ENCODE measurements at places on chromosomes 16 and 17.

DNA sequence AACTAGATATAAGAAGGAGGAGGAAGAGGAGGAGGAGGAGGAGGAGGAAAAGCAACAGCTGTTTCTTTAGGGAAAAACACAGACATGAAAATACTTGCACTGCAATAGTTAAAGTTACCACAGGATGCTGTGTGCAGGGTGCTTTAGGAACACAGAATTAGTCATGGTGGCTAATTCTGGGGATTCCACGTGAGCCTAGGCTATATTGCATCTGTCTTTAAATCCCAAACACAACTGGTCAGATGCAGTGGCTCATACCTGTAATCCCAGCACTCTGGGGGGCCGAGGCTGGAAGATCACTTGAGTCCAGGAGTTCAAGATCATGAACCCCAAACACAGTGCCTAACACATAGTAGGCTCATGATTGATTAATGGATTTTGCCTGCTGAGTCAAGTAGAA lies 155.3 kb upstream of the C16orf82 start:
- DNase-seq: no peak

DNA sequence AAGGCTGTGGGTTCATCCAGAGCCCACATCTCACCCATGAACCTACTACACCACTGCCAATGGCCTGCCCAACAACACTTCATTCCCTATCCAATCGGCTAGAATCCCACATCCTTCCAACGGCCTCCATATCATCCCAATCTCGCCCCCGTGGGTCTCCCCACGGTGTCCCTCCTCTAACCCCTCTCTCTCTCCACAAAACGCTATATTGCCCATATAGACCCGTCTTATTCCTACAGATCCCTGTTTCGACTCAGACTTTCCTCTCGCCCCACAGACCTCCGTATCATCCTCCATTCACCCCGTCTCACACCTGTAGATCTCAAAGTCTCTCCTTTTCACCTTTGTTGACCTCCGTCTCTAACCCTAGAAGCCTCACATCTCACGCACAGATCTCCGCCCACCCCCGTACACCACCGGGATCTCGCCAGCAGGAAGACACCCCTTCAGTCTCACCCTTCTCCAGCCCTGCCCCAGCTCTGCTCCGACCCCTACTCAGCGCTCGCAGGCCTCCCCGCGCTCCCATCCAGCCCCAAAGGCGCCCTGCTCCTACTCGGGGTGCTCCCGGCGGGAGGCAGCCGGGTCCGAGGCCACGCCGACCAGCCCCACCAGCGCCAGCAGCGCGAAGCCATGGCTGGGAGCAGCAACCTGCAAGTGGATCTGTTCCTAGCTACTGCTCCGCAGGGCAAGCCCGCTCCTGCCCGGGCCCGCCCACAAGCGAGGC lies at the start of gene FDXR:
Gene FDXR, minus strand, starts transcription at position 682 of the 724 bp plus-strand sequence. Its CDS starts 50 bp downstream, at position 632.
- DNase-seq: no peak

DNA sequence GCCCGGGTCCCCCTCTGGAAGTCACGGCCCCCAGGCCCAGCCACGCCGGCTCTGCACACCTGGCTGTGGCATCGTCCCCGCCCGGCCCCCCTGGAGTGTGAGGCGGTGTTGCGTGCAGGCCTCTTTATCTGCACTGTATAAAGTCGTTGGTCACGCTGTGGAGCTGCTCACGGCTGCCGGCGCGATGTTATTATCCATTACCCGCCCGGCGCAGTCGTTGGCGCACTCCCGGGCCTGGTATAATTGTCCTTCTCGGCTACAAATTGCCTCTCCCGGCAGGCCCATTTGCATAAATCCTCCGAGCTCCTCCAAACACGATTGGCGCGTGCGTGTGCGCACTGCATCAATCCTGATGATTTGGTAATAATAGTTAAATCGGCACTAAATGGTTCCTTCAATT lies 57.8 kb downstream of the BAHCC1 start:
- no peak for DNase-seq

GRCh38 chr17:19004421-19005136 lies at the start of gene FAM83G:
FAM83G (minus strand) TSS chr17:19004764; CDS start chr17:19004041, 723 bp downstream.
- DNase-seq: peak; percentile 80

DNA sequence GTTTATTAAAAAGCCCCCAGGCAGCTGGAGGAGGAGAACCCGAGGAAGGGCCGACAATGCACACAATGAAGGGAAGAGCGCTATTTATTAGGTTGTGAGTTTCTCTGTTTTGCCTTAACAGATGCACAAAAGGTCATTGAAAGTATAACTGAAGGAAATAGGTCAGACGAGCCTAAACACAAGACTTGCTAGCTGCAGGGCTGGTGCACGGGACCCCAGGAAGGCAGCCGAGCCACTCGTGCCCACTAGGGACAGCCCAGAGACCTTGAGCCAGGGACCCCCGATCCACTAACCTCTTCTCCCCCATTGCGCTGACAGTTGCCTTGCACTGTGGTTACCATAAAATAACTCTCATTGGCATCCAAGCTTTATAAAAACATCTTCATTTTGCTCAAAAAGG lies 11.3 kb downstream of the LITAFD start:
- DNase-seq: no peak

DNA sequence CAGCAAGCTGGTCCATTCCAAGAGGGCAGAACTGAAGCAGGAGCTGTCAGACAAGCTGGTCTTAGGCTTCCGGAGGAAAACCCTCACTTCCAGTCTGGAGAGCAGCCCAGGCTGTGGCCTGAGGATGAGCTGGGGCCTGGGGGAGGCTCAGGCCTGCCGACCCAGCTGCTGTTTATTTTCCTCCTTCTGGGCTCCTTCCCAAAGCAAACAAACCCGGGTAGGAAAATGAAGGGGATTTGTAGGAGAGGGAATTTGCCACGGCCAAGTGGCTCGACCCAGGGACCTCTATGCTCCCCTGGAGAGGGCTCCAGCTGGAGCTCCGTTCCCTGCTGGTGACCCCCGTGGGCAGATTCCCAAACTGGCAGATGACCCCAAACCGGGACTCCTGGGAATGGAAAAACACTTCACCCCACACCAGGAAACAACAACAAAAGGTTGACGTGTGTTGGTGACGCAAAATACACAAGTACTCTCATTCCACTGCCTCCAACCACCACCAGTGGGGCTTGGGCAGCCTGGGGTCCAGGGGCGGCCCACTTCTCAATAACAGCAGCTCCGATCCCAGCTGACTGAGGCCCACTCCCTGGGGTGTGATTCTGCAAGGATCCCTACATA lies 8.8 kb downstream of the JUP start:
- no peak for DNase-seq

- no peak for DNase-seq
Observed at GRCh38 chr16:5580772-5581171, 483.2 kb upstream of the EEF2KMT start.

- DNase-seq: peak; percentile 61
Observed at GRCh38 chr17:78356101-78356713, 3.7 kb downstream of the SOCS3 start.

DNA sequence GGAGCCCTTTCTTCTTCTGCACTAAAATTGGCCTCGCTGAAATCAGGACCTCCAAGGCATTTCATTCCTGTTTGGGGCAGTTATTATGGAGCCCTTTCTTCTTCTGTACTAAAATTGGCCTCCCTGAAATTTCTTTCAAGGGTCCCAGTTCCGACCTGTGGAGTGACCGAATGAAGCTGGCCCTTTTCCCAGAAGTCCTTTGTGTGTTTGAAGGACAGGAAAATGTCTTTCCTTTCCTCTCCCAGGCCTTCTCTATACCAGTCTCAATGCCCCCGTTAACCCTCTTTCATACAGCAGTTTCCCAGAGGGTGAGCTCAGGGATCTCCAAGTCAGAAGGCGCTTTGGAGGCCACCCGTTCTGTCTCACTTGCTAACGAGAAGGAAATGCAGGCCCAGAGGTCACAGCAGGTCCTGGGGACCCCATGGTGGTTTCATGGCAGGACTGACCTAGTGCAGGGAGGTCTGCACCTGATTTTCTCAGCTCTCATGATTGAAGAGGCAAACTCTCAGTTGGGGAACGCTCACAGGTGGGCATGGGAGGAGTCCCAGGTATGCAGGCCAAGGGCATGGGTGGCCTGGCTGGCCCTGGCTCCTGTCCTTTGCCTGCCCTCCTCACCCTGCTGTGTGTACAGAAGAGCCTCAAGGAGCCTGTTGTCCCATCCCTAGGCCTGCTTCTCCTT lies 37.1 kb upstream of the DOC2B start:
- no peak for DNase-seq

GRCh38 chr17:49496867-49497147 lies 1.7 kb downstream of the NGFR start:
- no peak for DNase-seq

GRCh38 chr16:23071196-23072083 lies 77.8 kb downstream of the USP31 start:
- DNase-seq: no peak

DNA sequence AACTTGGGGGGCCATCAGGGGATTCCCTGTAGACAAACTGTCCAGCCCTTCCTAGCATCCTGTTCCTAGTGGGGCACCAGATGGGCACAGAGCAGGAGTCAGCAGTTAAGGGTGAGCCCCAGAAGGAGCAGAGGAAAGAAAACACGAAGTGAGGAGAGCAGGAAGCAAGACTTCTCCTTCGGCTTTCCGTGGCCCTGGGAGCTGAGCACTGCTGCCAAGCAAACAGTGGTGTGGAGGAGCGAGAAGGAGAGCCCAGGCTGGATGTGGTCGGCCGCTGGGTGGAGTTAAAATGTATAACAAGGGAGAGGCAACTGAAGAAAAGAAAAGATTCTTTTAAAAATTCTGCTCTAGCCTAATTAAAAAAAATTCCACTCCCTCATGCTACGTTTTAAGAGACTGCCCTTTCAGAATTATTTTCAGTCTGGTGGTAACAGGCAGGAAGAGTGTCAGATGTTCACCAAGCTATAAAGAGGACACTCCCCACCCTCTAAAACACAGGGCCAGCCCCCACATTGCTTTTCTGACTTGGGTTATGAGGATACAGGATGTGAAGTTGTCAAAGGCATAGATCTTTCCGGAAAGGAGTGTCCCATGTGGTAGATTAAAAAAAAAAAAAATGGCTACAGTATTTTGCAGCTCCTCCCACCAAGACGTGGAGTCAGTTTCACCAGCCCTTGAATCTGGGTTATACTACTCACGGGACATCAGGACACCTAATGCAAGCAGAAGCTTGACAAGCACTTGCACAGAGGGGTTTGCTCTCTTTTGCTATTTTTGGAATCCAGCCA lies 74.9 kb upstream of the ZFHX3 start:
- no peak for DNase-seq

GRCh38 chr16:50550035-50550434 lies 1.8 kb downstream of the NKD1 start:
- no peak for DNase-seq

DNA sequence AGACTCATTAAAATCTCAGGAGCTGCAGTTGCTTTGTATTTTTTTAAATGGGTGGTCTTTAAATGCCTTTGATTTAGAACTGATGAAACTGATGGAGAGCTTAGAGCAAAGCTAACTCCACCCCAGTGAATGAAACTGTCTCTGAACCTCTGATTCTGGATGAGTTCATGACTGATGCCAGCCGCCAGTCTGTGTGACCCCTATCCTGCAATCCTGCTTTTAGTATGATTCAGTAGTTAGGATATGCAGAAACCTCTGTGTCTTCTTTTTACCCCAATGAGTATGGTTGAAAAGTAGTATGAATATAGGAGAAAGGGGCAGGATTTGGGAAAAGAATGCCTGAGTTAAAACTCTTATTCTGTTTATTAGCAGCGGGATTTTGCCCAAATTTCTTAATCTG lies 12.3 kb upstream of the SALL1 start:
- DNase-seq: no peak

DNA sequence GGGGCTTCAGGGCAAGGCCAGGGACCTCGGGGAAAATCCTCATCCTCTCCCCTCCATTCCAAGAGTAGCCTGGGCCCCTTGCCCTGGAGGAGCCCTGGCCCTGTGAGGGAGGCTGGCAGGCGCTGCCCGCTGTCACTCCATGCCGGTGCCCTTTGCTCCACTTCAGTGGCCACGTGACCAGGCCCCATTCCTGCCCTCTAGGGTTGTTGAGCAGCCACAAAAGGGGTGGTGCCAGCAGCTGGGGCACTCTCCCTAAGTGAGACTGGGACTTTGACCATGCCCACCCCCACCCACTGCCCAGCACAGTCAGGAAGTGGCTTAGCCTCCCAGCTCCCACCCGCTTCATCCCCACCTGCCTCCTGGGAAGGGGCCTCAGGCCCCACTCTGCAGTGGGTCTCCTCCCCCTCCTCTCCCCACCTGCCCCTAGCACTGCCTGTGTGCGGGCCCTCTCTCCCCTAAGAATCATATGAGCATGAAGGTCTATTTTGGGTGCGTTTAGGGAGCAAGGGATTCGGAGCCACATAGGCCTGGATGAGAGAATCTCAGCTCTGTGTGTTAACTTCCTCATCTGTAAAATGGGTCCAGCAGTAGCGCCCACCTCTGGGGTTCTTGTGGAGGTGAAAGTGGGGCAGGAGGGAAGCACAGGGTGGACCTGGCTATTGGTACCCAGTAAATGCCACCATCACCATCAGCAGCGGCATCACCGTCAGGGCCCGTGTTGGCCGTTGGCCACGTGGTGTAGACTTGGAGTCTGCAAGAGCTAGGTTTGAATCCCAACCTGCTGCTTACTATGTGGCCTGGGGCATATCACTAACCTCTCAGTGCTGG lies 7.2 kb downstream of the PDK2 start:
- DNase-seq: no peak

GRCh38 chr16:87201052-87201451 lies 116.1 kb downstream of the C16orf95 start:
- no peak for DNase-seq

- DNase-seq: no peak
Observed at GRCh38 chr16:86740298-86740697, 161.9 kb downstream of the FOXL1 start.

GRCh38 chr17:10737736-10738135 lies 7.9 kb upstream of the TMEM220 start:
- DNase-seq: no peak

- no peak for DNase-seq
Observed at GRCh38 chr17:8803531-8804420, 4.6 kb upstream of the MFSD6L start.

GRCh38 chr16:10883004-10883403 lies 6.0 kb downstream of the CIITA start:
- DNase-seq: no peak

GRCh38 chr17:81183316-81183715 lies 17.3 kb upstream of the AATK start:
- no peak for DNase-seq

- DNase-seq: peak; percentile 39
Observed at GRCh38 chr17:81976332-81977210, 858 bp upstream of the ASPSCR1 start.

- no peak for DNase-seq
Observed at GRCh38 chr17:50380369-50381259, 7.6 kb downstream of the EME1 start.

Measured in neural progenitor cell (in vitro differentiated cells).